Left lobe of liver (tissue), 2 donors: ENCODE measurements at places on chromosomes 3 and 15. TPM values are rescaled to one million over a fixed set of nuclear protein-coding genes. Genes with fewer than 3 reads are reported as not detected.

ADGRG7 gene
- total RNA-seq, result 17.0 TPM

GCSAM gene
- 0.18 TPM for total RNA-seq

PRR23B gene
- total RNA-seq, result not detected

RBPMS2 gene
- 7.5 TPM for total RNA-seq

DPPA2 gene
- total RNA-seq, result not detected

CHRNB4 gene
- not detected for total RNA-seq

CFAP91 gene
- total RNA-seq, result 0.55 TPM

GOLGA8T gene
- 0.30 TPM for total RNA-seq

NANOGP8 gene
- total RNA-seq, result 0.45 TPM

LSAMP gene
- 0.28 TPM for total RNA-seq

CIB2 gene
- 0.20 TPM for total RNA-seq

PTH1R gene
- total RNA-seq, result 24.6 TPM

SUCNR1 gene
- 1.8 TPM for total RNA-seq

DVL3 gene
- 26.9 TPM for total RNA-seq

HYAL3 gene
- total RNA-seq, result 2.9 TPM

TCAIM gene
- 30.5 TPM for total RNA-seq

PLA2G4D gene
- total RNA-seq, result not detected

GP5 gene
- total RNA-seq, result 0.10 TPM

GOLGA6B gene
- 1.4 TPM for total RNA-seq

PLCB2 gene
- total RNA-seq, result 8.7 TPM

P2RY14 gene
- not detected for total RNA-seq

SRGAP3 gene
- 2.8 TPM for total RNA-seq

AGTR1 gene
- total RNA-seq, result 25.5 TPM

MESP2 gene
- total RNA-seq, result 0.15 TPM

SETD2 gene
- 21.5 TPM for total RNA-seq

STAC gene
- total RNA-seq, result 0.65 TPM

MUSTN1 gene
- 0.38 TPM for total RNA-seq

DCLK3 gene
- 0.05 TPM for total RNA-seq

PLSCR4 gene
- total RNA-seq, result 27.6 TPM

RPP14 gene
- total RNA-seq, result 9.7 TPM

KLHL40 gene
- not detected for total RNA-seq

KIF15 gene
- total RNA-seq, result 0.28 TPM

GASK1A gene
- 19.9 TPM for total RNA-seq

SLC28A2 gene
- 0.15 TPM for total RNA-seq

PIGBOS1 gene
- 7.0 TPM for total RNA-seq

SOX14 gene
- not detected for total RNA-seq

GADL1 gene
- total RNA-seq, result not detected

AADACL2 gene
- not detected for total RNA-seq

PPP4R2 gene
- total RNA-seq, result 48.3 TPM

THSD4 gene
- 19.5 TPM for total RNA-seq

CLDN1 gene
- total RNA-seq, result 109 TPM

SAMD7 gene
- not detected for total RNA-seq

LRRIQ4 gene
- total RNA-seq, result not detected

RBP2 gene
- not detected for total RNA-seq

KIF9 gene
- 1.6 TPM for total RNA-seq
